ENCODE measurements at places on chromosomes 5 and 9.

GRCh38 chr5:141809380-141810096 is 68.7 kb downstream of the PCDH1 start:
- DNase-seq, result no peak

DNA sequence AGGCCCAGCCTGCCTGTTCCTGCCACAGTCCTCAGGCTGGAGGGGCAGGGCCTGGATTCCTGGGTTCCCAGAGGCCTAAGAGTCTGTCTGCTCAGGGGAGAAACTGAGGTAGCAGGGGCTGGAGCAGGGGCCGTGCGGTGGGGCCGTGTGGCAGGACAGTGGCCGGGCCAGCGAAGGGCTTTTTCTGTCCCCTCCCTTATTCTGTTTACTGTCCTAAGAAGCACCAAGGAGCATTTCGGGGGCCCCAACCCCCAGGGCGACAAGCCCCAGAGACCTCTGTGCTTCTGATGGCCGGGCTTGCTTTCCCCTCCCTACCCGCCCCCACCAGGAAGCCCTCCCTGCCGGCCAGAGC is 6.8 kb upstream of the ASB6 start:
- no peak for DNase-seq

- DNase-seq, result peak; percentile 5
Observed at GRCh38 chr5:80083101-80083890, 48.1 kb downstream of the THBS4 start.

- no peak for DNase-seq
Observed at GRCh38 chr9:90552317-90552716, 90.3 kb downstream of the DIRAS2 start.

- DNase-seq, result no peak
Observed at GRCh38 chr5:67339219-67339767, 142.7 kb upstream of the CD180 start.

- DNase-seq, result no peak
Observed at GRCh38 chr5:149278451-149279210, 7.0 kb downstream of the AFAP1L1 start.

DNA sequence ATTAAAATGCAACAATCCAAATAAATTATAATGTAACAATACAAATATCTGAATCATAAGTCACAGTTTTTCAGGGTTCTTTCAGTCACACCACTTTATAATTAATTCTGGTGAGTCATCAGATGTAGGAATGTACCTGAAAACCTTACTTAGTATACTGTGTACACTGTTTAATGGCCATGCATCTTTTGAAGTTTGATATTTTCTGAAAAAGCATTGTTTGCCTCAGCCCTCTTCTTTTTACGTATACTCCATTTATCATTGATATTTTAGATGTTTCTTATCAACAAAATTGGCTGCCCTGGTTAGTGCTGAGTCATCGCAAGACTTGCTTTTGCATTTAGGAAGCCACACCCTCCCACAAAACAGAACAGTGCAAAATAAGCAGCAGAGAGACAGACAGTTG is 218.6 kb downstream of the PJA2 start:
- DNase-seq, result no peak

- no peak for DNase-seq
Observed at GRCh38 chr5:14742498-14742897, 78.0 kb downstream of the OTULIN start.
